ENCODE measurements at places on chromosomes 11 and 22.

- DNase-seq = no peak
These were observed 60.7 kb downstream of the CDKN1C start for GRCh38 chr11:2824851-2825250.

GRCh38 chr11:27693398-27693797 is 6.9 kb downstream of the BDNF start:
- DNase-seq = no peak

DNA sequence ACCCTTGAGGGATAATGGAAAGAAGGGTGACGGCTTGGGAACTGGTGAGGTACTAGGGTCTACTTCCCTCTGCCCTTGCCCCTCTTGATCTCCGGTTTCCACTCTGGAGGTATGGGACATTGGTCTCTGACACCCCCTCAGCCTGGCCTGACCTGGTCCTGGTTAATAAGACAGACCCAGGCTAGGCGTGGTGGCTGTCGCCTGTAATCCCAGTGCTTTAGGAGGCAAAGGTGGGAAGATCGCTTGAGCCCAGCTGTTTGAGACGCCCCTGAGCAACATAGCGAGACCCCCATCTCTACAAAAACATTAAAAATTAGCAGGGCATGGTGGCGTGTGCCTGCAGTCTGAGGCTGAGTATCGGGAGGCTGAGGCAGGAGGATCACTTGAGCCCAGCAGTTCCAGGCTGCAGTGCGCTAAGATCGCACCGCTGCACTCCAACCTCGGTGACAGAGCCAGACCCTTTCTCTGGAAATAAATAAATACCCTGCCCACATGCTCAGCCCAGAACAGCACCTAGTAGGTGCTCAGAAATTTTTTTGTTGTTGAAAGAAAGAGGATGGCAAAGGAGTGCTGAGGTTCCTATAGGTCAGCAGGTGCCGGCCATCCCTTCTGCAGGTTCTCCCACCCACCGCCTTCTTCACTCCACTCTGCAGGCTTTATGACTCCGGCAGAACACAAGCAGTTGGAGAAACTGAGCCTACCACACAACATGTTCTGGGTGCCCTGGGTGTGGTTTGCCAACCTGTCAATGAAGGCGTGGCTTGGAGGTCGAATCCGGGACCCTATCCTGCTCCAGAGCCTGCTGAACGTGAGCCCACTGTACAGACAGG is 6.3 kb downstream of the BEST1 start:
- DNase-seq = no peak

DNA sequence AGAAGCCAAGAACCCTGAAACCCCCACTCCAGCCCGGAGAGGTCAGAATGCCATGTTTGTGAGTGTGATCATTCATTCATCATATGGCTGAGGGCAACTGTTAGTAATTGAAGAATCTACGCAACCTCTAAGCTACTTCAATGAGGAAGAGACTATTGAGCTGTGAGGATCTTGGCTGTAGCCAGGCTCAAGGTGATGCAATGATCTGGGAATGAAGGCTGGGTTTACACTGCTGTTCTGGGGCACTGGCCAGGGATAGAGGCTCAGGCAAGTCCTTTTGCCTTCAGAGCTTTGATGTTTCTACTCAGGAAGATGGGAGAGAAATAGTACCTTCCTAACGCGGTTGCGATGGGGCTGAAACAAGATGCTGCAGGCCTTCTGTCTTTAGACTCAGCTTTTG is 12.9 kb downstream of the CRYBB2 start:
- no peak for DNase-seq

DNA sequence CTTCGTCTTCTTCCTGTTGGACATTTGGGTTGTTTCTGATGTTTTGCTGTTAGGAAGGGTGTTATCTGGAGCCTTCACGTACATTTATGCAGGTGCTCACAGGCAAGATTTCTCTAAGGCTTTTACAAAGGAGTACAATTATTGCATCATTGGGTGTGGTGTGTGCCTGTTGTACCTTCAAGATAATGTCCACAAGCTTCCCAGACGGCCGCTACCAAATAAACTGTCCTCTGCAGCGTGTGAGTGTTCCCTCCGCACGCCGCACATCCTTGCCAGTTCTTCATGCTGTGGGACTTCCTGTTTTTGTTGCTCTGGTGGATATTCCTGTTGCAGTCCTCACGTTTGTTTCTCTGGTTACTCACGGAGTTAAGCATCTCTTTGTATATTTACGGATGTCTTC is 133.3 kb downstream of the TBC1D22A start:
- DNase-seq = no peak

- no peak for DNase-seq
These were observed 50.2 kb upstream of the FGF3 start for GRCh38 chr11:69869311-69869939.

DNA sequence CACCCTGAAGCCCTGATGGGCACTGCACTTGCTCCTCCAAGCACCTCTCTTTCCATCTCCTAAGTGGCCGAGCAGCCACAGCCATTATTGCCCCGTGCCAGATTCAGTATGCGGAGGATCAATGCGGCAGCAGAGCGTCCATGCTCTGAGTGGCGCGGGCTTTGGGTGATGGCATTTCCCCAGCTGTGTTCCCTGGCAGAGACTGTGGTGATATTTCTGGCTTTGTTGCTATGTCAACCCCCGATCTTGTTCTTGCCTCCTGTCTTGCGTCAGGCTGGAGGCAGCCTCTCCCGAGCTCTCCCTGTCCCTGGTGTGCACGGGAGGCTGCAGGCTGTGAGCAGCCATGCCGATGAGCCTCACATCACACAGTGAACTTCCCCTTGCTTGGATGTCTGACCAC is 1018.6 kb downstream of the TBC1D22A start:
- DNase-seq = no peak

GRCh38 chr11:6926208-6927029 is at the start of gene ZNF215:
Gene ZNF215, plus strand, starts transcription at chr11:6926426. Its CDS starts 5,847 bp downstream, at chr11:6932273.
- DNase-seq = no peak

- no peak for DNase-seq
These were observed 90.9 kb downstream of the OSBP2 start for GRCh38 chr22:30785527-30785926.

DNA sequence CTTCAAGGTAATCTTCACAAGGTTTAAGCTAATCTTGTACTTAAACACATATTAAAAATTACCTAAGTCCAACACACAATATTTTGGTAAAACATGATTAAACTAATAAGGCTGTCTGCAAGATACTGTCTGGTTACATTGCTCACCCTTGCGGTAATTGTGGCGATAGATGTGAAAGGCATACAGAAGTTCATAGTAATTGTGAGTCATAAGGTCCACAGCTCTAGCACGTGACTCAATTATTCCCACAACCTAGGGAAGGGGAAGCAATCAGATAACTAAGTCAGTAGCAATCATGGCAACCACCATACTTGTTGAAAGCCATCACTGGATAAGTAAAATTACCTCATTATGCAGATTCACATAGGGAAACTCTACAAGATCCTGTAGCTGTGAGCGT is 30.5 kb upstream of the FNBP4 start:
- no peak for DNase-seq

GRCh38 chr22:27420195-27420816 is 381.2 kb downstream of the MN1 start:
- no peak for DNase-seq

DNA sequence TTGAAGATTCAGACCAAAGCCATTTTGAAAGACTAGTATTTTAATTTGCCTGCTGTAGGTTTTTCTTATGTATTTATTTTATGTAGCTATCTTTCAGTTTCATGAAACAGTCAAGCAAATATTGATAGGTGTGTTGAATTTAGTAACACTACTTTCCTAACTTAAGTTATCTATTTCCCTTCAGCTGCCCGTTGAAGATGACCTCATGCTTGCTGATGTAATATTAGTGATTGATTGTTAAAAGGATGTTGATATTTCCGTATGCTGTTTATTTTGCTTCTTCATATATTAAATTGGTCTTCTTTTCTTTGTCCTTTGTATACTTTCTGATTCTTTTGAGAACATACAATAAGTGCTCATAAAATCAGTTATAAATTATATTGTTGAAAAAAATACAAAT is 86.8 kb upstream of the CHORDC1 start:
- no peak for DNase-seq

- no peak for DNase-seq
These were observed 8.3 kb downstream of the TMEM138 start for GRCh38 chr11:61370349-61371005.

DNA sequence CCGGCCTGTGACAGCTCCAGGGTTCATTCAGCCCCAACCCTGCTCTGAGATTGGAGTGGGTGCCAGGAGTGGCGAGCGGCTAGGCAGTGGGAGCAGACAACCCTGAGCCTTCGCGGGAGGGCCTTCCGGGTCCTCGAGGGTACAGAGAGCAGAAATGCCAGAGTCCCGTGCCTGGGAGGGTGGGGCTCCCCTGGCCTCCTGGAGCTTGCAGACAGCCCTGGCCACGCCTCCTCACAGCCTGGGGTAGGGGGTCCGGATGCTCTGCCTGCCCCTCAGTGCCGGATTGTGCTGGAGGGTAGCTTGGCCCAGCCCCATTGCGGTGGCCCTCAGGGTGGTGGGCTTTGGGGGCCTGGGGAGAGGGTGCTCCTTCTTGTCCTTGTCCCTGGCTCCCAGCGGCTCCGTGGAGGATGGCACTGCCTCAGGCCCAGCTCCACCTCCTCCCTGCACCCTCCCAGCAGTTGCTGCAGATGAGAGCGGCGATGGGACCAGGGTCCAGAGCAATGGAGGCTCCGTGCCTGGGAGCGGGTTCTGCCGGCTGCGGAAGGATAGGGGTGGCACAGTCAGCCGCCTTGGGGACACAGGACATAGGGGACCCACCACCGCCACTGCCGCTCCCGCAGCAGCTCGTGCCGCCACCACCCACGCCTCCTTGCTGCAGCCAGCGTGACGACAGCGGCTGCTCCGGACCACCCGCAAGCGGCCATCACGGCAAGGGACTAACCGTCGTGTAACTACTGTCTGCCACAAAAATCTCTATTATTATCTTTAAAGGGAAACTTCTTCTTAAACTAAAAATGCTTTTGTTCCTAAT is 34.9 kb upstream of the OR10G7 start:
- DNase-seq = no peak

- DNase-seq = no peak
These were observed 53.7 kb downstream of the TIMP3 start for GRCh38 chr22:32855045-32855756.

All from activated CD8-positive, alpha-beta memory T cell treated with anti-CD3 and anti-CD28 coated beads for 1 hour (primary cell).